ENCODE measurements at places on chromosomes 6 and 20.
A peak's percentile ranks its signal among the peaks of the same experiment; 100 is the strongest.

DNA sequence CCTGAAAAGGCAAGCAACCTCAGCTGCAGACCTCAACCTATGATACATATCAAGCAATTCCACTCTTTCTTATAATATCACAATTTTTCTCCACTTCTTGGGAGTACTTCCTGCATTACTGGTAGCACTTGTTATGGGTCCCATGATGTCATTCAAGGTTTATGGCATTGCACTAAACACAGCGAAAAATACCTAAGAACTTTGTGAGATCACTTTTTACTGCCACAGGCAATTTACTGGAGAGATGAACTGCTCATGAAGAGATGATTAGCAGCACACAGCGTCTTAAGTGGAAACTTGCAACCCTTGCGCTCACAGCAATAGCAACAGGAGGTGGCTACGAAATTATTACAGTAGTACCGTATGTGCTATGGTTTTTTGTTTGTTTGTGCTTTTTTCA is 19.3 kb upstream of the RIMS4 start:
- DNase-seq = no peak

- no peak for DNase-seq
Measured at GRCh38 chr6:69873291-69873690, 6.9 kb downstream of the COL19A1 start.

DNA sequence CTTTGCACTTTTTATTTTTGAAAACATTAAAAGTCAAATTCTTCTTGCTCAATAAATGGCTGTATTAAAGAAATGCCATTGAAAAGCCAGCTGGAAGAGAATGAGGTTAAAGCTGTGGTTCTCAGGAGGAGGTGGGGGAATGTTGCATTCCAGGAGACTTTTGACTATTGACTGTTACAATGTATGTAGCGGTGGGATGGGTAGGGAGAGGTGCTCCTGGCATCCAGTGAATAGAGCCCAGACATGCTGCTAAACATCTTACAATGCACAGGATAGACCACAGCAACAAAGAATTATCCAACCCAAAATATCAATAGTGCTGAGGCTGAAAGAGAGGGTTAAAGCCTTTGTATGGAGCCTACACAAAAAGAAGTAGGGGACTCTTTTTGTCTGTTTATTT is 295.9 kb downstream of the NKAIN2 start:
- no peak for DNase-seq

DNA sequence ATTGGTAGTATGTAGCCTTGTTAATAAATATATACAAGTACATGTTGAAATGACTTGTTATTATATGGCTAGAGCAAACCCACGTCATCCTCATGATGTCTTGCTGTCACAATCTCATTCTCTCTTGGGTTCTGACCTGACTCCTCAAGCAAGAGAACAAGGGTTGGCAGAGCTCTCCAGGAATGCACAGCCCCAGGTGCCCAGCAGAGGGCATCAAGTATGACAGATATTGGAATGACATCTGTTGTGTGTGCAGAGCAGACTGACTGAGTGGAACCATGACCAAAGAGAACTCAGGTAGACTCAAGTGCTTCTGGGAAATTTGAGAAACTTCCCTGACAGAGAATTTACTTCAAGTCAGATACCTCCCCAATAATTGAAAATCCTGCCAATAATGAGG is 90.6 kb downstream of the PAX1 start:
- no peak for DNase-seq

DNA sequence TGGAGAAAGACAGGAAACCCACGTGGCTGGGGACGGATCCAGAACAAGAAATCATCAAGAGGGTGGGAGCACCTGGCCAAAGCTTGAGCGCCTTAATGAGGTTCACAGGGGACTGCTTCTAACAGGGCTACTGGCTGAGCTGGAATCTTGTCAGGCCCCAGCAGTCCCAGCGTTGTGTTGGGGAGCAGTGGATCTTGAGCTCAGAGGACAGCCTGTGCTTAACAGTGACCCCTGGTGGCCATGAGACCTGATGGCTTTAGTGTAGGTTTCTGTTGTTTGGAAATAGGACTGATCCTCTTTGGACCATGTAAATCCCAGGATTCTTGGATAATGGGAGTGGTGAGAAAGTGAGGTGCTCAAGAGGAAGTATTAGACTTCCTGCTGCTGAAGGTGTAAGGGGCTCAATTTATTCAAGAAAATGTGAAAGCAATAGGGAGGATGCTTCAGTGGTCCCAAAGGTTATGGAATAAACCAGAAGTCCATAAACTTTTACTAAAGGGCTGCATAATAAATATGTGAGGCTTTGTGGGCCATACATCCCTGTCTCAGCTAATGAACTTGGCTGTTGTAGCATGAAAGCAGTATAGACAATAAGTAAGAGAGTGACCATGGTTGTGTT is 216.2 kb downstream of the NFATC2 start:
- DNase-seq = no peak

DNA sequence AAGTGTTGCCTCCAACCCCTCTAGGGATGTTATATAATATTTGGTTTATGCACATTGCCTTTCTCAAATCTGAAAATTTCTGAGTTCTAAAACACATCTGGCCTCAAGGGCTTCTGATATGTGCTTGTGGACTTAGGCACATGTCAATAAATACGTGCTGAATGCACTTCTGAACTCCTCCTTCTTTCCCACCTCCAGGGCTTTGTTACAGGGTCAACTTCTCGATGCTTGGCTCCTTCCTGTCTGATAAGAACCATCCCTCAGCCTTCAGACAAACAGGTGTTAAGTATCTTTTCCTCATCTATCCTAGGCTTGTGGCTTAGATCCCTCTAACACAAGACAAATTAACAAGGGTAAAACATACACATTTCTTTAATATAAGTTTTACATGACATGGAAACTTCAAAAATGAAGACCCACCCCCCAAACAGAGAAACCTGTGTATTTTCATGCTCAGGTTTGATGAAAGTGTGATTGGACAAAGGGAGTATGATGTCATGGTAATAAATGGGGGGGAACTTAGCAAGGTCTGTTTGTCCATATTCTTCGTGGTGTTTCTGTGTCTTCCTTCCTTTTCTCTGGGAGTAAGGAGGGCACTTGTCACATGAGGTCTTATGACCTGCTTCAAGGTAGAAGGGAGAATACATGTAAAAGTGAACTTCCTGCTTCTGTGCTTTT is 326.9 kb downstream of the CD83 start:
- no peak for DNase-seq

- no peak for DNase-seq
Measured at GRCh38 chr6:506920-507622, 115.5 kb downstream of the IRF4 start.

- peak; percentile 61 for DNase-seq
Measured at GRCh38 chr6:160355001-160355400, 6.8 kb downstream of the SLC22A3 start.

- DNase-seq = no peak
Measured at GRCh38 chr20:2946988-2947961, 74.0 kb downstream of the PTPRA start.

- DNase-seq = no peak
Measured at GRCh38 chr20:45355209-45356084, 7.2 kb upstream of the SDC4 start.

DNA sequence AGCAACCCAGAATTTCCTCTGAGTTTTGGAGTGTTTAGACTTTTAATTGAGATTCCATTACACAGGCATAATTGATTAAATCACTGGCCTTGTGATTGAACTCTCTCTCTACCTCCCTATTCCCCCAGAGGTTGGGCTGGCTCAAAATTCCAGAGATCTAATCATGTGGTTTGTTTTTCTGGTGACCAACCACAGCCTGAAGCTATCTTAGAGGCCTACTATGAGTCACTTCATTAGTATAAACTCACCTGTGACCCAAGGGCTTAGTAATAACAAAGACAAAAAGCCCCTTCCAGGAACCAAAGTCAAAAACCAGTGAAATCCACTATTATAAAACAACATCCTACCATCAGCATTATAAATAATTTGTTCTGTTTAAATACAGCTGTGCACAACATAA is 992.5 kb upstream of the CITED2 start:
- no peak for DNase-seq

GRCh38 chr6:145865175-145865574 is 50.6 kb upstream of the FBXO30 start:
- no peak for DNase-seq

GRCh38 chr20:22904905-22905304 is 130.2 kb upstream of the SSTR4 start:
- DNase-seq = peak; percentile 17

GRCh38 chr6:167551628-167552257 is 226.9 kb downstream of the TTLL2 start:
- no peak for DNase-seq

- peak; percentile 66 for DNase-seq
Measured at GRCh38 chr20:1900321-1900801, 5.2 kb downstream of the SIRPA start.

GRCh38 chr6:88561954-88562315 is 395.8 kb upstream of the CNR1 start:
- no peak for DNase-seq

- DNase-seq = no peak
Measured at GRCh38 chr6:44201200-44201599, 15.5 kb upstream of the MYMX start.

DNA sequence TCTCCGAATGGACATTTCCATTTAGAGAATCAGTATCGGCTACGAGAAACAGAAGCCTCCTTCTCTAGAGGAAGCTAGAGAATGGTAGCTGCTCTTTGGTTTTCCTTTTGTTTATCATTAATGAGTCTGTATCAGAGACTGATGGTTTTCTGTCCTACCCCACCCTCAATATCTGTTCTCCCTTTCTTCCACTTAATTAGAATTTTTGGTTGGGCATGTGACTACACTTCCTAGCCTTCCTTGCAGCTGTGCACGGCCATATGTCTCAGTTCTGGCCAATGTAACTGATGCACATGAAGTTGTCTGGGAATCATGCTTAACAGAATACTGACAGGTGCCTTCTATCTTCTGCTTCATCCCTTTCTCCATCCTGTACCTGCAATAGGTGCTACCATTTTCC is 19.0 kb downstream of the RNF24 start:
- DNase-seq = no peak

DNA sequence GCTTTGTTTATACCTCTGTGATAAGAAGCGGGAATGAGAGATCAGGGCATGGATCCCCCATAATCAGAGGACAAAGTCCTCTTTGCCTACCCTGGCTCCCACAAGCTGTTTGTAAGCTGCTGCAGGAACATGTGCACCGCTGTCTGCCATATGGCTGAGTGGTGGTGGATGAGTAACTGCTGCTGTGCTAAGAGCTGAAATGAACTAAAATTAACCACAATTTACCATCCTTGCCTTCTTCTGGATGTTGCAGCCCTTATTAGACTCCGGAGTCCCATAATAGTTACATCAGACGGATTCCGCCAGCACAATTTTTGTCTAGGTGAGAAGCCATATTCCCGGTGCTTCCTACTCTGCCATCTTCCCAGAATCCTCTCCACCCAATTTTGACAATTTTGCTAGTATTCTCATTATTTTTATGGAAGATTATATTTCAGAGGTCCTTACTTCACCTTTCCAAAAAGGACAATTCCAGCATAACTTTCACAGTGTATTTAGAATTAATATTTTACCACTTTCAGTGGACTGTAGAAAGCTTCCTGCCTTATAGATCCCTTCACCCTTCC is 6.0 kb upstream of the CMTR1 start:
- DNase-seq = no peak

DNA sequence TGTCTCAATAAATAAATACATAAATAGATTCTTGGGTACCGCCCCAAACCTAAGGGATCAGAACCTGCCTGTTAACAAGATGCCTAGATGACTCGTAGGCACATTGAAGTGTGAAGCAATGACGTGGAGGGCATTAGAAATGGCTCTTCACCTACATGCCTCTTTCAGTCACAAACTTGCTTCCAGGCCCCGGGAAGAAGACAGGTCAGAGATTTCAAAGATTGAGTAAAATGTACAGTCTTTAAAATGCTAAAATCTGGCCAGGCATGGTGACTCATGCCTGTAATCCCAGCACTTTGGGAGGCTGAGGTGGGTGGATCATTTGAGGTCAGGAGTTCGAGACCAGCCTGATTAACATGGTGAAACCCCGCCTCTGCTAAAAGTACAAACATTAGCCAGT is 480.8 kb upstream of the JARID2 start:
- DNase-seq = no peak

GRCh38 chr6:11428371-11428770 is 109.2 kb upstream of the TMEM170B start:
- no peak for DNase-seq

GRCh38 chr6:89045011-89045387 is 35.6 kb upstream of the PNRC1 start:
- no peak for DNase-seq

- DNase-seq = no peak
Measured at GRCh38 chr20:53312957-53313356, 280.7 kb downstream of the ZNF217 start.

GRCh38 chr20:41005361-41005729 is 23.3 kb upstream of the TOP1 start:
- DNase-seq = peak; percentile 94

DNA sequence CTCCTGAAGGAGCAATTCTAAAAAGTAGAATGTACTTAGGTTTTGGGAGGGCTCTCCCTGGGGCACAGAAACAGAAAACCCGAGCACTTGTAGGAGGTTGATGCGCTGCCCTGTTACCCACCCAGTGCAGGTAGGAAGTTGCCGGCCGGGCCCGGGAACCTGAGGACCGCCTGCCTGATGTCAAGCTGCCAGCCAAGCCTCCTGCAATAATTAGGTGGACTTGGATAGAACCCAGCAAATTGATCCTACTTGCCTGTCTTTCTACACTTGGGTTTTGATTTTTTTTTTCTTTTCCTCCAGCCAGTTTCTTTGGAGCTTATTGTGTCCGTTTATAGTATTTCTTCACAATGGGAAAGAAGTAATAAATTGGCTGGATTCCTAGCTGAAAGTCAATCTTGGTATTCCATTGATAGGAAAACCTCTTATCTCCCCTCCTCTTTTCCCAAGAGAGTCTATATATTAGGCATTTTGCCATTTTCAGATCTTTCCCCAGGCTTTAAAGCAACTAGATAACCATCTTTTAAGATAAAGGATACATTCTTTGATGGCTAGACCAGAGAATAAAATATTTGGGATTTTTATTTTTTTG is 78.3 kb upstream of the FYN start:
- no peak for DNase-seq

DNA sequence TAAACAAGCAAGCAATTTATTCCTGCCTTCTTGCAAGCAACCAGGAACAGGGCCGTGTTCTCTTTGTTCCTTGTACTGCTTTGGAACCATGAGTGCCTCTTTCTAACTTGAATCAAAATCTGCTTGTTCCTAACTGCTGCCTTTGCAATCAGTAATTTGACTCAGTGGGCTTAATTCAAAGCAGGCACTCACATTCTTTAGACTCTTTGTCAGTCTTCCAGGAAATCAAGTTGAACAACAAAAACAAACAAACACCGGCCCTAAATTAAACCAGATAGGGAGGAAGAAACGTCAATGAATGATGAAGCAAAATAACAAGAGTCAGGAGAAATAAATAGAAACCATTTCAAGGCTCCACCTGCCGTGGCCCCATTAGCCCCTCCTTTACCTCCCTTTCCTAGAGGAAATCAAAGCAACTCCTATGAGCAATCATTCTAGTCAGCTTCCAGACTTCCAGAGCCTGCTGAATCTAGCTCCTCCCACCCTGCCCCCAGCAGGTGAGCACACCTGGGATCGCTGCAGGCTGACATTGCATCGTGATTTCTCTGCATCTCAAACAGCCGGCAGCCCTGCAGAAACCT is 582.2 kb upstream of the FLRT3 start:
- no peak for DNase-seq
